NCI-H187 (cell line): ENCODE measurements at places on chromosomes 1 and 21.

DNA sequence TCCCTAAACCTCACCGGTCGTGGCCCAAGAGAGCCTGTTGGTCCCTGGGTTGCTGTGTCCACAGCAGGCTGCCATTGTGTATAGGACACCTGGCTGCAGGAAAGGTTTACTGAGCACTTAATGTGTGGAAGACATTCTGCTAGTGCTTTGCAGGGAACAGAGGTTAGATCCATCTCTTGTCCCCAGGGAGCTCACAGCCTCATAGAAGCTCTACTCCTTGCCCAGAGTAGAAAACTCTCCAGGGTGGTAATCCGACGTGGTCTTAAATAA is 16.9 kb upstream of the ALPL start:
- no peak for DNase-seq

GRCh38 chr1:201429736-201430501 is 8.4 kb upstream of the TNNI1 start:
- DNase-seq, result no peak

- DNase-seq, result no peak
Measured at GRCh38 chr1:155961937-155962336, 16.4 kb downstream of the ARHGEF2 start.

DNA sequence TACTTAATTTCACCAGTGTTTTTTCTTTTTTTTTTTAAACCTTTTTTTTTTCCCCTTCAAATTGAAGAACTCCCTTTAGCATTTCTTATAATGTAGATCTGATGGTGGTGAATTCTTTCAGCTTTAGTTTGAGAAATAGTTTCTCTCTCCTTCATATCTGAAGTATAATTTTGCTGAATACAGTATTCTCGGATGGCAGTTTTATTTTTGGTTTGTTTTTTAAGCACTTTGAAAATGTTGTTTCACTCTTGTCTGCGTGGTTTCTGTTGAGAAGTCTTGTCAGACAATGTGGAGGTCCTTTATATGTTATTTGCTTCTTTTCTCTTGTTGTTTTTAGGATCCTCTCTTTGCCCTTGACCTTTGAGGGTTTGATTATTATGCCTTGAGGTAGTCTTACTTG is 135.1 kb downstream of the RPS6KC1 start:
- DNase-seq, result no peak
